CD4-positive, alpha-beta T cell treated with Interferon gamma for 1 hour (primary cell): ENCODE measurements at places on chromosomes 12 and 14.

DNA sequence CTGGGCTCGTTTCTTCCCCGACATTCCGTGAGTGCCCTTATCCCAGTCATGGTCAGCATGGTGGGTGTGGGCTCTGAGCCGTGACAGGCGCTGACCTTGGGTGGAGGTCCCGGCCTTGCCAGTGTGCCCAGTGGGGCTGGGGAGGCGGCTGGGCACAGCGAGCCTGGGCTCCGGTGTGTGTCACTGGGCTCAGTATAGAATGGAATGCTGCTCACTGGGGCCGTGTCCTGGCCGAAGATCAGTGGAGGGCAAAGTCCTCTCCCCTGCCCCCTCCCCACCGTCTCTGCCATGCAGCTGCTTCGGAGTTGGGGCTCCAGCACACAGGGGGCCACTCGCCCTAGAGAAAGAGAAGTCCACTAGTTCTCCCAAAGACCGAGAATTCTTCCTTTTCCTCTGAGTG is 164.4 kb downstream of the TSPAN9 start:
- DNase-seq = no peak

DNA sequence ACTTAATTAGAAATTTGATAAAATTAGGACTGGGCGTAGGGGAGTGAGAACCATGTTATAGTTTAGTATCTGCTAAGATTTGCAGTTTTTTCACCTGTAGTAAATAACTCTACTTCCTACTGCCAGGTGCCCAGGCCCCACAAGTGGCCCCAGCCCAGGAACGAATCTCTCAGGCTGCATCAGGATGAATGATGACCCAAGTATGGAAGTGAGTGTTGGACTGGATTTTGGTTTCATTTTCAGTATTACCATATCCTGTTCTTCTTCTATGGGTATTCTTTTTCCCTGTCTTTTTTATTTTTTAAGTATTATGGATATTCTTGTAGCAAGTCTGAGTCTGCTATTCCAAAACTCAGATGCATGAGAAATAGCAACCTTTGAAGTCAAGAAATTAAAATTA is 120.3 kb upstream of the BCAT1 start:
- DNase-seq = no peak

GRCh38 chr12:34292736-34293625 is 270.7 kb downstream of the ALG10 start:
- DNase-seq = no peak

DNA sequence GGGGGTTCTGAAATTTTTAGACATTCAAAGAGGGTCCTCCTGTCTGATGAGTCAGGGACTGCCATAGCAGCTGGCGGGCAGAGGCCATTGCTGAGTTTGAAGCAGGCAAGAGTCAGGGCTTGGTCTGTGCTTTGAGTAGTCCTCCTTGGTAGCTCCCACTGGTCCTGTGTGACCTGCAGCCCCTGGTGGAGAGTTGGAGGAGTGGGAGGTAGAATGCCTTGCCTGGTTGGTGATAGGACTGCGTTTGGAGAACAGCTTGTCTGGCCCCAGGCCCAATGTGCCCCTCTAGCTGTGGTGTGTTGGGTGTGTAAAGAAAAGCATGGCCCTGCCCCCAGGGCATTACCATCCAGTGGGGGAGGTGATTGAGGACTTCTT is 116.7 kb downstream of the BEGAIN start:
- no peak for DNase-seq

- DNase-seq = no peak
These were observed 247.6 kb downstream of the EMP1 start for GRCh38 chr12:13444076-13444475.

DNA sequence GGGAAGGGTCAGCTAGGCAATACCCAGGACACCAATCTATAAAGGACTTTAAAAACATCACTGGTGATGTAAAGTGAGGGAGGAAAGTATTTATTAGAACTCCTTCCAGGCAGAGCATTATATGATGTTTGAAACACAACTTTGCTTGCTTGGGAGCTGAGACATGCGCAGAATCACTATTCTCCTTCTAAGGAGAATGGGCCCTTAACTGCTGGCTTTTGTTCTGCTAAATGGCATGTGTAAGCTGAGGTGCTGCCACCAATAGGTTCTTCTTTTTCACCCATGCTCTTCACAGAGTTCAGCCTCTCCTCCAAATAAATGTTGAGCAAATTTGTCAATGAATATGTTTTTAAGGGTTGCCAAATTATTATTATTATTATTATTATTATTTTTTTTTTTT is 3.9 kb downstream of the STAC3 start:
- DNase-seq = no peak

- no peak for DNase-seq
These were observed 40.9 kb downstream of the FRMD6 start for GRCh38 chr14:51692646-51693045.

DNA sequence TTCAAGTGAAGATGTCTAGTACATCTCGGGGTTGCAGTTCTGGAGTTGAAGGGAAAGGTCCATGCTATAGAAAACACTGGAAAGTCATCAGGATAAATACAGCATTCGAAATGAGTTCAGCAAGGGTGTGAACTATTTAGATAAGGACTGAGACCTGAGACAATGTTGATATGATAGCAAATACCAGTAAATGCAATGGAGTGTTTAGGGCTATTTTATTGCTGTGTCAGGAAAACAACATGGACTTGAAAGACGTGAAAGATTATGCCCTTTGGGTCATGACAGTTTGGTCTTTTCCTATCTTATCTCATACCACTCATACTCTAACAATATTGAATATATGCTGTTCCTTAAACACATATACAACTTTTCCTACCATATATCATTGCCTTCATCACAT is 1776.2 kb upstream of the SEL1L start:
- DNase-seq = no peak

GRCh38 chr12:132428936-132429601 is 60.9 kb upstream of the FBRSL1 start:
- peak; percentile 57 for DNase-seq

- no peak for DNase-seq
These were observed 150.1 kb downstream of the SLC38A4 start for GRCh38 chr12:46675736-46676135.

GRCh38 chr14:82075566-82075965 is 541.9 kb upstream of the SEL1L start:
- DNase-seq = no peak

GRCh38 chr12:38142974-38143373 is 173.6 kb upstream of the ALG10B start:
- DNase-seq = no peak

GRCh38 chr12:22631863-22632463 is 7.0 kb downstream of the ETNK1 start:
- DNase-seq = no peak

DNA sequence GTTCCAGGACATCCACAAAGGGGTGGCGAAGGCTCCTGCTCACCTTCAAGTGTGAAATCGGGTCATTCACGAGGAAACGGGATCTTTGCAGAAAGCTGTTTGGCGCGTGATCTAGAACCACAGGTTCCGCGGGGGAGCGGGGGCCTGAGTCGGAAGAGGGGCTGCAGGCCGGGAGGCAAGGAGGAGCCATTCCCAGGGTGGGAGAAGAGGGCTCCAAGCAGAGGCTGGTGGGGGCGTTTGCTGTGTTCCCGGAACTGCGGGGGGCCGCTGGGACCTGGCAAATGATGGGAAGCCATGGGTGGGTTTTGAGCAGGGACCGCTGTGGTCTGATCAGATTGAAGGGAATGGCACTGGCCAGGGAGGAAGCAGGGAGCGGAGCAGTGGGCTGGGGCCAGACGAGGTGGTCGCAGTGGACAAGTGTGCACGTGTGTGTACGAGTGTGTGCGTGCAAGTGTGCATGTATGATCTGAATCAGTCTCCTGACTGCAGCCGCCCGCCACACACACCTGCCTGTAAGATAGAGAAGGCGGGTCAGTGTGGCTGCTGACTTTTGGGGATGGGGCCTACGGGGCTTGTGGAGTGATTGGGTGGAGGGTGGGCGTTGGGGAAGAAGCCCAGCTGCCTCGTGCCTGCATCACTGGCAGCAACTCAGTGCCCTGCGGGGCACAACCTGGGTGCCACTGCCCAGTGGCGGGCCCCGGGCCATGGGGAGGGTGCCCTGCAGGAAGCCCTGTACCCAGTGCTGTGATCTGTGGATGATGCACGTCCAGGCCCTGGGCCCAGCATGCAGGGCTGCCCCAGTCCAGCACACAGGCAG is 141.9 kb downstream of the KIF26A start:
- no peak for DNase-seq

- no peak for DNase-seq
These were observed 119.1 kb downstream of the PTPN11 start for GRCh38 chr12:112537710-112538396.

- DNase-seq = no peak
These were observed 29.4 kb upstream of the CTDSP2 start for GRCh38 chr12:57875753-57876547.

- no peak for DNase-seq
These were observed 53.6 kb upstream of the SRSF5 start for GRCh38 chr14:69713209-69713781.

DNA sequence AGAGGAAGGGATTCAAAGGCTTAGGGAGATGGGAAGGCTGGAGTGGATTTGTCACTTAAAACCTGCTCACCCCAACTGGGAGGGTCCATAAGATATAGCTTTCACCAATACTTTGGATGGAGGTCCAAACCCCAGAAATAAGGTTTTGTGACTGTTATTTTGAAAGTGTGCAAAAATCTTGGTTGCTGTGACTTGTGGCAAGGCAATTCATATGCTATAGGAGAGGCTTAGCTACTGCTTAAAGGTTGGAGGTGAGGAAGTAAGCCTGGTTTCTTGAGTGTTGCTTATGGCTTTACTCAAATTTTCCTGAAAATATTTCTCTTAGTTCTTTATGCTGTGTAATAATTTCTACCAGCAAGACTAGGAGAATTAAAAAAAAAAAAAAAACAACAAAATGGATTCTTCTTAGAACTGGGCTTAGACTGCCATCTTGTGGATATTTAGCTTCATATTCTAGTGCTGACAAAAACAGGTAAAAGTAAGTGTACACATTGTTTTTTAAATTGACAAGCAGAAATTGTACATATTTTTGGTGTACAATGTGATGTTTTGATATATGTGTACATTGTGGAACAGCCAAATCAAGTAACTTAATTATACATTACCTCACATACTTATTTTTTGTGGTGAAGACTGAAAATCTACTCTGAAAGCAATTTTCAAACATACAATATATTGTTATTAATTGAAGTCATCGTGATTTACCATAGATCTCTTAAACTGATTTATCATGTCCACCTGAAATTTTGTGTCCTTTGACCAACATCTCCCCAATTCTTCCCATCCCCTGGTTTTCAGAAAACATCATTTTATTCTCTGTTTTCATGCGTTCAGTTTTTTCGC is 23.0 kb downstream of the PDE6H start:
- DNase-seq = no peak

DNA sequence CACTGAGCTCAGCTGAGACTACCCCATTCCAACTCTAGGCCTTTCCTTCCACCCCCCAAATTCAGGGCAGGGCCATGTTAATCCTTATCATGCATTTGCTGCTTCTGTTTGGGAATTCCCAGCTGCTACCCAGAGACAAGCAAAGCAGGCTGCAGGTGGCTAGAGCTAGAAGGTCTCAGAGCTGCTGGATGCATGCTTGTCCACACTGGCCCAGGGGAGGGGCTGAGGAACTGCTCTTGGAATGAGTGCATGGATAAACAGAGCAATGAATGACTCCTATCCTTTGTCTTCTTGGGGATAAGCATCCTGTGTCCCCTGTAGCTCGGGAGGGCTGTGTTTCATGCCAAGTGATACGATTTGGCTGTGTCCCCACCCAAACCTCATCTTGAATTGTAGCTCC is 136.8 kb upstream of the NOS1 start:
- no peak for DNase-seq

DNA sequence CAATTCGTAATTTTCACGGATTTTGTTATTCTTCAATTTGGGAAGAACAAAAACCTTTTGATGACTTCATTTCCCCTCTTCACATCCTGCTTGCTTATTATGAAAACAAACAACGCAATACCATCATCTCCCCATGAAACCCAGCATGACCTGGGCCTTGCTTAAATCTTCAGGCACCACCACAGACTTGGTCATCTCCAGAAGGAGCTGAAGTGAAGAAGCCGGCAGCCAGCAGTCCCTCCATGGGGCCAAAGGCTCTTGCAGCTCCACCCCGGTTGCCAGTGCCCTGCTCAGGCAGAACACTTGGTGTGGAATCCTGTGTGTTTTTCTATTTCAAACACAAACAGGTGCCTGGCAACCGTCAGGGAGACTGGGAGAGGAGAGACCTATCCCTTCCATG is 982.9 kb upstream of the TMEM132C start:
- DNase-seq = no peak

GRCh38 chr12:10305411-10305810 is 2.3 kb upstream of the KLRD1 start:
- DNase-seq = no peak

DNA sequence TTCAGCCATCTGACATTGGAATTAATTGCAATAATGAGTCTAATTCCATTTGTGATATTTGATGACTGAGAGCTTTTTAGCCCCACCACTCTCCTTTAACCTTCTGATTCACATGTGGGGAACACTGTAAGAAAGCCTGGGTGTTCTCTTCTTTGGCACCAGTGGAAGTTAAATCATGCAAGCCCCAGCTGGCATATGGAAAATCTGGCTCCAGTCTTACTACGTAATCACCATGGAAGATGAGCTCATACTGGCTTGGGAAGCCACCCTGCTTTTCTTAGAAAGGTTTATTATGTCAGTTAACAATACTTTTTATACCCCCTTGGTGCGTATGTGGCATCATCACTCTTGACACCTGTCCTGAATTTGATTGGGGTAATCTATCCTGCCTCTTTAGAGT is 479.3 kb downstream of the SLC16A7 start:
- no peak for DNase-seq

GRCh38 chr14:23750357-23750756 is 114.2 kb downstream of the DHRS2 start:
- no peak for DNase-seq

GRCh38 chr12:95118138-95118787 is 44.8 kb upstream of the NR2C1 start:
- no peak for DNase-seq

- DNase-seq = no peak
These were observed 103.3 kb downstream of the ADCK1 start for GRCh38 chr14:77903221-77903620.

GRCh38 chr12:109915171-109916040 is 15.3 kb downstream of the TCHP start:
- no peak for DNase-seq

GRCh38 chr14:56686416-56686815 is 106.8 kb downstream of the TMEM260 start:
- DNase-seq = no peak

DNA sequence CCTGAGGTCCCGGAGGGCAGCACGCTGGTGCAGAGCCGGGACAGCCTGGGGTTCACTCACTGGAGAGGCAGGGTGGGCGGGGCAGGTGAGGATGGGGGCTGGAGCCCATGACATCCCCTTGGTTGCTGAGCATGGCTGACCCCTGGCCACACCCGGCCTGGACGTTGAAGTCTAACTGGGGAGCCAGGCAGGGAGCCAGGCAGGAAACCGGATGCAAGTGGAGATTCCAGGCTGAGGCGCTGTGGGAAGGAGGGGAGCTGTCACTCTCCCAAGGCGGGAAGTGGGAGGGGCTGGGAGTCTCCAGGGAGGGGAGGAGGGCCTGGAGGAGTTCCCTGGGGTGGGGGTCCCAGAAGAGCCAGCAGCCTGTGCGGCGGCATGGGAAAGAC is 7.7 kb upstream of the INF2 start:
- DNase-seq = no peak

GRCh38 chr12:28242496-28243309 is 52.4 kb downstream of the CCDC91 start:
- no peak for DNase-seq

GRCh38 chr14:86673523-86673969 is 1143.6 kb downstream of the FLRT2 start:
- DNase-seq = no peak

- no peak for DNase-seq
These were observed 33.0 kb upstream of the ATP2A2 start for GRCh38 chr12:110248096-110248447.

GRCh38 chr14:102241147-102241546 is 63.8 kb downstream of the MOK start:
- DNase-seq = no peak
